ENCODE measurements at places on chromosomes 6 and 20.

- H3K4me1 ChIP-seq = no peaks in the 10 kb centered on the region
- no peak overlapping the region for H3K4me3 ChIP-seq
- H3K27me3 ChIP-seq = no peaks in the 10 kb centered on the region
- H3K27ac ChIP-seq = no peak overlapping the region
These were observed 962.5 kb downstream of the KIF16B start for GRCh38 chr20:15610787-15611186.

GRCh38 chr6:100901582-100901981 is 20.5 kb upstream of the ASCC3 start:
- no peak overlapping the region for H3K4me3 ChIP-seq
- H3K36me3 ChIP-seq = no peaks in the 10 kb centered on the region
- DNase-seq = no peak

GRCh38 chr20:12748359-12748994 is 260.3 kb upstream of the SPTLC3 start:
- no peaks in the 10 kb centered on the region for H3K36me3 ChIP-seq
- no peaks in the 10 kb centered on the region for H3K4me1 ChIP-seq
- no peak overlapping the region for H3K4me3 ChIP-seq

GRCh38 chr6:9634776-9635175 is 780.1 kb downstream of the TFAP2A start:
- H3K36me3 ChIP-seq = no peaks in the 10 kb centered on the region
- H3K4me3 ChIP-seq = no peak overlapping the region
- no peak for DNase-seq
- H3K27me3 ChIP-seq = no peaks in the 10 kb centered on the region

DNA sequence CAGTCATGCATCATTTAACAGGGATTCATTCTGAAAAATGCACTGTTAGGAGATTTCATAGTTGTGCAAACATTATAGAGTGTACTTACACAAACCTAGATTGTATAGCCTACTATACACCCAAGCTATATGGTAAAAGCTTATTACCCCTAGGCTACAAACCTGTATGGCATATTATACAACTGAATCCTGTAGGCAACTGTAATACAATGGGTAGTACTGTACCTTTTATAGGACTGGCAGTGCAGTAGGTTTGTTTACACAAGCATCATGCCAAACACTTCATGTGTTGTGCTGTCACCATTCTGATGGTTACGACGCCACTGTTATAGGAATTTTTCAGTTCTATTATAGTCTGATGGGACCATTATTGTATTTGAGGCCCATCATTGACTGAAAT is 39.3 kb upstream of the KHDC1 start:
- H3K36me3 ChIP-seq = peaks cover 5% of the 10 kb centered on the region
- DNase-seq = no peak
- peaks cover 4% of the 10 kb centered on the region for H3K27me3 ChIP-seq
- no peak overlapping the region for H3K27ac ChIP-seq

DNA sequence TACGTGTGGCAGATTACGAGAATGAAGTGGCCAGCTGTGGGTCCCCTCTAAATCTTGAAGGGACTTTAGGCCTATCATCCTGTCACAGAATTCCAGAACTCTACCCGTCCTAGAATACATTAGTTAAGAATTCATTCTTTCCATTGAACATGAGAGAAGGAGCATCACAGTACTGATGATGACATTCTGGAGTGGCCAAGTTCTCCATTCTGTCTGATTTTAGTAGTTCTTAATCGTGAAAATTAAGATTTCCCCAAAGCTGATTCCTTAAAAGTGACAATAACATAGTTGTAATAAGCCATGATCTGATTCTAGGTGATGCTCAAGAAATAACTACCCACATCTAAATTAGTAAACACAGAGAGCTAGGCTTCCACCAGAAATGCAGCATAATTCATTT is 35.0 kb upstream of the RIN2 start:
- H3K27ac ChIP-seq = no peak overlapping the region
- no peak for DNase-seq
- H3K27me3 ChIP-seq = peaks cover 2% of the 10 kb centered on the region
- no peaks in the 10 kb centered on the region for H3K36me3 ChIP-seq
- H3K4me1 ChIP-seq = peaks cover 2% of the 10 kb centered on the region
- H3K4me3 ChIP-seq = no peak overlapping the region

DNA sequence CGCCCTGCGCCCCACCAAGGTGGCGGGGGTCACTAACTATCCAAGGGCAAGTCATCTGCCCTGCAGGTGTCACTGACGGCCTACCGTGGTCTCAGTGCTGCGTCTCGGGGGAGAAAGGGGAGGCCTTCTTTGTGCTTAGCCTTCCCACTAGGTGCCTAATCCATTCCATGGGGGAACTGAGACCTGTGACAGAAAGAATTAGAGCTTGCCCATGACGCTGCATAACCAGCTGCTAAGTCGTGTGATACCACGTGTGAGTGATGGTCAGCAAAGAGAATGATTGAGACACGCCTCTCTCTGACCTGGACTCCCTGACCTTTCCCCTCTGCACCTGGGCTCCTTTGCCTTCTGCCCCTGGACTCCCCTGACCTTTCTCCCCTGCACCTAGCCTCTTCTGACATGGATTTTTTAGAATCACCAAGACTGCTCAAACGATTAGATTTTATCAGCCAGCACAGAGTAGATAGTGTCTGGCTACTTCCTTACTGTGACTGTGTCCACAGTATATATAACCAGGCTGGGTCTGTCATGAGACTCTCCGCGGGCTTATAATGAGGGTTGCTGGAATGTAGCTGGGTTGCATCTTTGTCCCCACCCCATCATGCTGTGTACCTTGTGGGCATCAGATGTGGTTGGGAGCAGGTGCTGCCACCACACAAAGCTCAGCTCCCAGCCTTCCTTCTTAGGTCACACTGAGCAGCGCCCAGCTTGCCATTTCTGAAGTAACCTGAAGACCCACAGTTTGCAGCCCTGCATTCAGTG is 140.6 kb downstream of the TMEM242 start:
- peaks cover 10% of the 10 kb centered on the region for H3K36me3 ChIP-seq
- DNase-seq = no peak
- no peak overlapping the region for H3K4me3 ChIP-seq
- peaks cover 5% of the 10 kb centered on the region for H3K4me1 ChIP-seq
- no peaks in the 10 kb centered on the region for H3K27me3 ChIP-seq

GRCh38 chr6:4055420-4056041 is 23.4 kb downstream of the FAM217A start:
- H3K4me1 ChIP-seq = peaks cover 44% of the 10 kb centered on the region
- peaks cover 72% of the 10 kb centered on the region for H3K36me3 ChIP-seq
- no peaks in the 10 kb centered on the region for H3K27me3 ChIP-seq
- peak overlapping the region; percentile 46 for H3K27ac ChIP-seq

GRCh38 chr6:111204881-111205280 is 117.6 kb downstream of the SLC16A10 start:
- no peaks in the 10 kb centered on the region for H3K27me3 ChIP-seq
- no peaks in the 10 kb centered on the region for H3K36me3 ChIP-seq
- H3K27ac ChIP-seq = no peak overlapping the region
- H3K4me3 ChIP-seq = no peak overlapping the region

All from activated naive CD8-positive, alpha-beta T cell treated with anti-CD3 and anti-CD28 coated beads, Interleukin-2, amount 50 U/mL, for 24 hours (primary cell).